Activated CD8-positive, alpha-beta memory T cell treated with anti-CD3 and anti-CD28 coated beads, Interleukin-2, amount 10 ng/mL, durations not matched to agents 7 days and 5 days (primary cell): ENCODE measurements at places on chromosomes 7 and 10.
A peak's percentile ranks its signal among the peaks of the same experiment; 100 is the strongest.

- no peak for DNase-seq
Measured at GRCh38 chr10:13829790-13830189, 243.0 kb downstream of the PRPF18 start.

DNA sequence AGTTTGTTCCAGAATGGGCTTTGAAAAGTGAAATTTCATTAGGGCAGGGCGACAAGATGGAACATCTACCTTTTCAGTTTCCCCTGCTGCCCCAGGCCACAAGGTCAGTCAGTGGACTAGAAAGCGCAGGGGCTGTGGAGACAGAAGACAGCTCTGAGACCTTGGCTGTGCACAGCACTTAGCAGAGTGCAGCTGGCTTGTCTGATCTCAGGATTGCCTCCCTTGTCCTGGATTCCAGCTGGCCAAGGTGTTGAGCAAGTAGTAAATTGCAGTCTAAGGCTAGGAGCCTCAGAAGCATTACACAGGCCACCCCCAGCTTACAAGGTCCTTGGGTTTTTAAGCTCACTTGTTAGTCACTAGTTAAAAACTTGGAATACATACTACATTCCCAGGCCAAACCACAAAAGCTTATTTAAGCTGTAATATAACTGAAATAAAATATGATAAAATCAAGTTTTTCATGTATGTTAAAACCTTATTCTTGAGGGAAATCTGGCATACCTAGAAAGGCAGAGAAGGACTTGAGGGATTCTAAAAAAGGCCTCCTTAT is 67.3 kb upstream of the NPY start:
- no peak for DNase-seq

- DNase-seq = no peak
Measured at GRCh38 chr10:63681993-63682697, 160.9 kb downstream of the REEP3 start.

GRCh38 chr10:77661674-77662073 is 24.1 kb upstream of the KCNMA1 start:
- no peak for DNase-seq

- no peak for DNase-seq
Measured at GRCh38 chr10:113643183-113643582, 20.7 kb downstream of the NRAP start.

DNA sequence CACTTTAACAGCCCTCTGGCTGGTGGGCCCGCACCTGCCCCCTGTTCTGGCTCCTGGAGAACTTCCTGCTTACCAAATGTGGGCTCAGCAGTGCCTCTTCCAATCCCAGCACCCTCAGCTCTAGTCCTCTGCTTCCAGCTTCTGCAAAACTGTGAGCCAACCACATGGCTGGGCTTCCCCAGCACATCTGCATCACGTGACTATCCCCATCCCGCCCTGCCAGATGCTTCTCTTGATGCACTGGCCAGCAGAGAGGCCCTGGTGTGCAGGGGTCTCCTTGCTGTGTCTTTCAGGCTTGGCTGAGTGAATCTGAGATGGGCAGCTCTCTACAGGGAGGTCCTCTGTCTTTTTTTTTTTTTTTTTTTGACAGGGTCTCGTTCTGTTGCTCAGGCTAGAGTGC is 43.8 kb upstream of the DMBT1 start:
- no peak for DNase-seq

GRCh38 chr7:55073051-55073511 is 54.3 kb downstream of the EGFR start:
- no peak for DNase-seq

DNA sequence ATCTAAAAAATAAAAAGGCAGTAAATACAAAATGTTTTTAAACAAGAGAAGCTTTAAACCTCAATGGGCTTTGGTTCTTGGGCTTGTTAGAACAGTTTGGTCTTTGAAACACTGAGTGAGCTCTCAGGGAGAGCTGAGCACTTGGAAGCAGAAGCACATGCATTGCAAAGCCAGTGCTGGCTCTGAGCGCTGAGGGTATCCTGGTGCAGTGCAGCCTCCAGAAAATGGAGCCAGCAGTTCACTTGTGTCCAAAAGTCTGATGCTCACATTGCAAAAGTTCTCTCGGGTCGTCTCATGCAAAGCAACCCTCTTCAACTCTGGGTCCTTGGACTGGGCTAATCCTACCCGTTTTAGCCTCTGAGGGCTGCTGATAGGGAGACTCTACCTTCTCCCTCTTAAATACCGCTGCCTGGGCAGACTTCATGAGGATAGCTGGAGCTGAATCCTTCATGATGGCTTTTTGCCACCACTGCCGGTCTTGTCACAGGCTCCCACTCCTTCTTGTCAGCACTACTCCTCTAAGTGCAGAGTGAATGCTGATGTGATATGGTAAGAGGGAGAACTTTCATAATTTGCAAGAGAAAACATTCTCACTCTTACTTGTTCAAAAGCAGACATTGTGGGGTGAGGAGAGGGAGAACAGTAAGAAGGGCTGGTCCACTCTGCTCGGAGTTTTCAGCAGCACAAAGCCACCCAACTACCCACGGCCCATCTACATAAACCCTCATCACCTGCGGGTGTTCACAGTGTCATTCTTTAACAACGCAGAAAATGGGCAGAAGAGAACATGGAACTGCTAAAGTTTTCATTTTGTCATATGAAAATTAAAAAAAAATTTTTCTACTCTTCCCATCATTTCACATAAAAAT is 42.2 kb upstream of the BMPER start:
- DNase-seq = no peak

GRCh38 chr7:20839987-20840386 is 53.3 kb upstream of the SP8 start:
- no peak for DNase-seq

- no peak for DNase-seq
Measured at GRCh38 chr10:72015841-72016240, 51.6 kb downstream of the CHST3 start.

DNA sequence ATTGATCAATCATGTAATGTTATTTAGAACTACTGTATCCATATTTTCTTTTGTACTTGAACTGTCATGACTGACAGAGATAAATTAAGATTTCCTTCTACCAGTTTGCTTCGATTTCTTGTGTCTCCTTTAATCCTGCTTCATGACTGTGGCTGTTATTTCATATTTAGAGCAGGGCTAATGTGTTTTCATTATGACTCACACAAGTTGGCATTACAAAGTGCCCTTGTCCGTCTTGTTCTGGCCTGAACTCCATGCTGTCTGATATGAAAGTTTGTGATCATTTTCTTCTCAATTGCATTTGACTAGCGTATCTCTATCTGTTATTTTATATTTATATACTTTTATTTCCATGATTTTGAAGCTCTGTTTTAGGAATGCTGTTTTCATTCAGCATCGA is 344.1 kb upstream of the PRKCQ start:
- DNase-seq = no peak

GRCh38 chr7:131107337-131108211 is 220.1 kb upstream of the MKLN1 start:
- DNase-seq = peak; percentile 91

DNA sequence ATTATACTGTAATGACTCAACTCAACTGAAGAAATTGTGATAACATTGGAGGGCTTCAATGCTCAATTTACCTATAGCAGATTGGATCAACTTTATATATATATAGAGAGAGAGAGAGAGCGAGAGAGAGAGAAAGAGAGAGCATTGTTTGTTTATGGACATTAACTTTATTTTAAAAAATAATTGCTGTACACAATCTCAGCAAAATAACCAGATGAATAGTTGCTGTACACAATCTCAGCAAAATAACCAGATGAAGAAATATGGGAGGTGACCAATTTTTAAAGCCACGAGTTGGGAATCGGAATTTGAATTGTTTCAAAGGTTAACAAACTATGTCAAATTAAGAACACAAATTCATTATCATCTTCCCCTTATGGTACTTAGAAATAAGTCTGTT is 319.9 kb downstream of the NXPH1 start:
- DNase-seq = no peak

GRCh38 chr7:107661081-107661864 is 645 bp downstream of the SLC26A4 start:
- peak; percentile 74 for DNase-seq

GRCh38 chr10:47264797-47265281 is 35.2 kb upstream of the GDF10 start:
- peak; percentile 61 for DNase-seq
